Caki2 (cell line): ENCODE measurements at places on chromosomes 16 and 17.
A peak's percentile ranks its signal among the peaks of the same experiment; 100 is the strongest.

GRCh38 chr16:52573365-52574299, 26.7 kb upstream of the TOX3 start:
- peak; percentile 65 for DNase-seq

- DNase-seq: no peak
Observed at GRCh38 chr16:85995541-85996423, 96.8 kb downstream of the IRF8 start.

DNA sequence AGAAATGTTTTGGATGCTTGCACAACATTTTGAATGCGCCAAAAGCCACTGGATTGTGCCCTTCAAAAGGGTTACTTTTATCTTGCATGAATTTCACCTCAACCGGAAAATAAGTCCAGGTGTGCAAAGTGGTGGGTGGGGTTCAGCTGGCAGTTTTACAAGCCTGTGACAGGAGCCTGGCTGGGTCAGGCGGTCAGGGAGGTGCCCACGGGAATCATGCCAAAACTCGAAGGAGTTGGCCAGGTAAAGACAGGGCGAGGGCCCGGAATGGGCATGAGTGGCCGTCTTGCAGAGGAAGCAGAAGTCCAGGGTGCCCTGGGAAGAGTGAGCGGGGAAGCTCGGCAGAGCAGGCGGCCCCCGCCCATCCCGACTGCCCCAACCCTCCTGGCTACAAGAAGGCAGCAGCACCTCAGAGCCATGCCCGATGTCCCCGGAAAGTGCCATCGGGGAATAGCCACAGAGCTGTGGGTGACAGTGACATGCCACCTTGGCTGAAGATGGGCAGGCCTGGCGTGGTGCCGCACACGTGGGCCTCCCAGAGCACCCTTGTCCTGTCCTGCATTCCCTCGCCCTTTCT, 19.1 kb upstream of the CACNG1 start:
- DNase-seq: no peak

- peak; percentile 77 for DNase-seq
Observed at GRCh38 chr17:17448076-17448475, 28.7 kb upstream of the MED9 start.

DNA sequence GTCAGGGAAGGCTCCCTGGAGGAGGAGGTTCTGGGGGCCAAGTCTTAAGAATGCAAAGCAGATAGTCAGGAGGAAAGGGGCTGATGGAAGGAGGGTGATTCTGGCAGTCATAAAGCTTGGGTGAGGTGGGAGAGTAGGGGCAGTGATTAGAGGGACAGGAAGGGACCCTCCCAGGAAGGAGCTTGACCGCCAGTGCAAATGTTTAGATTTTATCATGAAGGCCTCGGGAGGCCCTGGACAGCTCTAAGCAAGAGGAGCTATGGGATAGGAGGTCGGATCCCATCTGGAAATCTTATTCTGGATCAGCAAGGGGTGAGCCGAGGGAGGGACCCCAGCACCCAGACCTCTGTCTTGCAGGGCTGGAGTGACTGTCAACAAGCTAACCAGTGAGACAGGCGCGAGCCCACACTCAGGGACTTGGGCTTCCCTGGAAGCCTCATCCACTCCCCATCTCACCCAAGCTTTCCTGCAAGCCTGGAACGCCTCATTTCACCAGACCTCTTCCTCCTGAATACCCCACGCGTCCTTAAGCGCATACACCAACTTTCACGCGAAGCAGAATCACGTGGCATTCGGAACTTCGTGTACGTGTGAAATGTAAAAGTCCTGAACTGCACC, 52.0 kb upstream of the CBX4 start:
- no peak for DNase-seq

- DNase-seq: no peak
Observed at GRCh38 chr17:4417129-4417667, 16.5 kb upstream of the SPNS3 start.

- DNase-seq: no peak
Observed at GRCh38 chr17:57726213-57726790, 18.8 kb downstream of the CCDC182 start.

DNA sequence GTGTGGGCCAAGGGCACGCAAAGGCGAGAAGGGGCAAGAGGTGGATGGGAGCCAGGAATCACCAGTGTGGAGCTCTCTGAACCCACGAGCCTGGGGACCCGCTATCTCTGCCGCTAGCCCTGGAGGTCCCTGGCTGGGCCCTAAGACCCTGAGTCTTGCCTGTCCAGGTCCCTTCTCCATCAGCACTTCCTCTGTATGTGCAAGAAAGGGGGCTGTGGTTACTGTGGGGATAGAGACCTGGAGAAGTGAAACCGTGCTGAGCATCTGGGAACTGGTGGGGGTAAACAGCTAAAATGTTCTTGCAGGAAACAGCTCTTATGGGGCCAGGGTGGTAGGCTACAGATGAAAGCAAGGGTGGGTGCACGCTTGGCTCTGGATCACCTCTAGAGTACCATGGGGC, 3.1 kb downstream of the SPNS3 start:
- DNase-seq: no peak

- no peak for DNase-seq
Observed at GRCh38 chr16:89080196-89080853, 13.3 kb upstream of the ACSF3 start.

DNA sequence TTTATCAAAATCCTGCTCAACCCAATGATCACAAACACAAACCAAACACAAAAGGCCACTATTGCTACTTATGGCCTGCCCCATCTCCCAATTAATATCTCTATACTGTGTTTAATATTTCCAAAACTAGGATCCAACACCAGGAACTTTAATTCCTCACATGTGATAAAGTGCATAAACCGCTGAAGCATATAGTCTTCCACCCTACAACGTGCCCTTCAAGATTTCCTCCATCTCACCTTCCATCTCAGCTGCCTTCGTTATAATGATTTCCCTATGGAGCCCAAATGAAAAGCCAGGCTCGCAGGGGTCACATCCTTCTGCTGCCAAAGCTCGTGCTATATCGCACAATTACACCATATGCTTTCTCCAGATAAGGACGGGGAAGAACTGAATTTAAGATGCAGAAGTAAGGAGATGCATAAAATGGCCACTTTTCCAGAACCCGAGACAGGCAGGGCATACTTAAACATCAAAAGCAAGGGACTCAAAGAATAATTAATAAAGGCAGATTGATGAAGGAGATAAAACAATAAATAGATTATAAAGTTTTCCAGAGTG, 1.8 kb downstream of the MYH10 start:
- no peak for DNase-seq
